ENCODE measurements at places on chromosomes 4 and X.

DNA sequence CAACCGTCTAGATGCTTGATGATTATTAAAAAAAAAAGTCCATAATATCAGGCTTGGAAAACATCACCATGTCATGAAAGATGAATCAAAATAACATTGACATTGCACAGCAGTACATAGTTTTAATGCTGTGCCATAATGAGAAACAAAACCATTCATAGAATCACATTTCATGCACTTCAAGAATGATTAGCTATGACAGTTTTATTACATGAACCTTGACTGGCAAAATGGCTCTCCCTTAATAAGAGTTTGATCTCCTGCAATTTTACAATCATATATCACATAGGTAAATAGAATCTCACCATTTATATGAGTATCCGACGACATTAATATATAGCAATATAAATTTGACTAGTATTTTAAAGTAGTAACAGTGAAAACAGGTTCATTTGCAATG is 49.8 kb downstream of the TECRL start:
- DNase-seq = no peak

- no peak for DNase-seq
Observed at GRCh38 chrX:9257718-9258420, 207.0 kb upstream of the TBL1X start.

GRCh38 chrX:12153317-12153716 is 15.0 kb downstream of the FRMPD4 start:
- DNase-seq = no peak

DNA sequence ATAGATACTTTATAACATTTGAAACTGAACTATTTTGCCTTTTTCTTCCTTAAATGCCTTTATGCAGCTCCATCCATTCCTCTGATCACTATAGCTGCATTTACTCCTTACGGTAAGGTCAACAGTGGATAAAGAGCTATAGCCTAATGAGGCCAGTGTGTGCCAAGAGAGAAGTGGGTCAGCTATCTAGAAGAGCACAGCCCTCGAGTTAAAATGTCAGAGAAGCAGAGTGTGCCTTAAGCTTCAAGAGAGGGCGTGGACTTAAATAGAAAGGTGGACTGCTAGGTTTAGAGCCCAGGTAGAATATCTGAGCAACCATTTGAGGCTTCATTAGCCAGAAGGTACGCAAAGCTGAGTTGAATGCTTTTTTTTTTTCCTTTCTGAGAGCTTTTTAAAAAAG is 347.4 kb downstream of the BMPR1B start:
- no peak for DNase-seq

- no peak for DNase-seq
Observed at GRCh38 chr4:172153719-172154118, 340.5 kb downstream of the GALNTL6 start.
